ENCODE measurements at places on chromosomes 7 and 10. TPM values are rescaled to one million over a fixed set of nuclear protein-coding genes. Genes with fewer than 3 reads are reported as not detected.

GRCh38 chr10:84715911-84716310 is 387.5 kb downstream of the CCSER2 start:
- DNase-seq, result peak; percentile 7

DNA sequence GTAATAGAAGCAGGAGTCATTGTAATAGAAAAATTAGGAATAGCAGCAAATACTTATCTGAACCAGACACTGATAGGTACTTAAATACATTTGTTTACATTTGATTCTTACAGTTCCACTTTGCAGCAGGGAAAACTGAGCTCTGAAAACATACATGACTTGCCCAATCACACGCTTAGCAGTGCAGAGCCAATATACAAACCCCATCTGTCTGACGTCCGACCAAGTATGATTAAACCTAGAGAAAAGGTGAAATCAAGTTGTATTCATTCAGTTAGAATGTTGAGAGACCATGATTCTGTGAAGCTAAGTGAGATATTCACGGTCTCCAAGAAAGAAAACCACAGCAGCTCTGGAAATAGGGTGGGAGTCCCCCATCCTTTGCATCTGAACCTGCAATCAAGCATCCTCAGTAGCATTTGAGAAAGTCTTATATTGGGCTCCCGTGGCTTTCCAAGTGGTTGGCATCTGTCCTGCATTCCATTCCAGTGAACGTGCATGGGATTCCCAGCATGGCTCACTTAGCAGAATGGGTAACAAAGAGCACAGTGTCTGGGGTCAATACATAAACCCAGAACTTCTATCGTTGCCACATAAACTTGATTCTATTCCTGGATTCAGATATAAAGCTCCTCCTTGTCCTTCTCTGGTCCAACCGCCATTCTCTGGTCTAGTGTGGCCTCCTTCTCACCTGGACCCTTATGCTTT is 148.7 kb upstream of the RSU1 start:
- peak; percentile 98 for DNase-seq

DNA sequence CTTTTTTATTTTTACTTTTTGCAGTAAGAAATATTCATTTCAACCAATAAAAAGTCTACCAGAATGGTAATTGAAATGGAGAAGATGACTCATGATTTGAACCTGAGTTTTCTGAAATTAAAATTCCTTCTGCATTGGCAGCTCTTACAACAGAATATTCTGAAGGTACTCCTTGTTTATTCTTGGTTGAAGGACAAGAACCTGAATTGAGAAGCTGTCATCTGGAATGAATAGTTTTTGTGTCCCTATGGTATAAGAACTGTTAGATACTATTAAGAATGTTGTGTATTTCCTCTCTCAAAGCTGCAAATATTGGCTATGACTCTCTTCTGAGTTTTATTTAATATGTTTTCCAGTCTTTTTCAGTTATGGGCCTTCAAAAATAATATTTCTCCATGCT is 56.1 kb downstream of the CDK1 start:
- no peak for DNase-seq

DNA sequence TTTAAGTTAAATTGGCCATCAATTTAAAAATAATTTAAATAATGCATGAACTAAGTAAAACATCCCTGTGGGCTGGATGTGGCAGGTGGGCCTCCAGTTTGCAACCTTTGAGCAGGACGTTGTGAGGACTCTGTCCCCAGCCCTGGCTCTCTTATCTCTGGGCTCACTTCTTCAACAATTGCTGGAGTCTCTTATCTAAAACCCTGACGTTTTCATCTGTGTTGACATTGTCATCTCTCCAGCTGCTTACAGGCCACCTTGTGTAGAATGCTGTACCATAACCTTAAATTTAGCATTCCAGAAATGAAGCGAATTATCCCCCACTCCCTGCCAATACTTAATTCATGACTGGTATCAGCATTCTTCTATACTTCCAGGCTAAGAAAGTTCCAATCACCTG is 3.2 kb upstream of the KIF5B start:
- DNase-seq, result no peak

- DNase-seq, result no peak
Measured at GRCh38 chr7:121744877-121745276, 128.1 kb upstream of the PTPRZ1 start.

- DNase-seq, result no peak
Measured at GRCh38 chr10:80406204-80406603, 2.1 kb upstream of the PRXL2A start.

- no peak for DNase-seq
Measured at GRCh38 chr7:157780721-157781120, 443.9 kb downstream of the DNAJB6 start.

DNA sequence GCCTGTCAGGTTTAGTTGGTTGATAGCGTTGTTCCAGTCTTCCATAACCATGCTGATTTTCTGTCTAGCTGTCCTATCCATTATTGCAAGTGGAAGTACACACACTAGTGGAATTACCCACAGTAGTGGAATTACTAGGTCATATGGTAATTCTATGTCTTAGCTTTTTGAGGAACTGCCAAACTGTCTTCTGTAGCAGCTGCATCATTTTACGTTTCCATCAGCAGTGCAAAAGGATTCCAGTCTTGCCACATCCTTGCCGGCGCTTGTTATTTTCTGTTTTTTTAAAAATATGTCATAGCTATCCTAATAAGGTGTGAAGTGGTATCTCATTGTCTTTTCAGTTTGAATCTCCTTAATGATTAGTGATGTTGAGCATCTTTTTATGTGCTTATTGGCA is 17.2 kb upstream of the RHBDD2 start:
- DNase-seq, result no peak

DNA sequence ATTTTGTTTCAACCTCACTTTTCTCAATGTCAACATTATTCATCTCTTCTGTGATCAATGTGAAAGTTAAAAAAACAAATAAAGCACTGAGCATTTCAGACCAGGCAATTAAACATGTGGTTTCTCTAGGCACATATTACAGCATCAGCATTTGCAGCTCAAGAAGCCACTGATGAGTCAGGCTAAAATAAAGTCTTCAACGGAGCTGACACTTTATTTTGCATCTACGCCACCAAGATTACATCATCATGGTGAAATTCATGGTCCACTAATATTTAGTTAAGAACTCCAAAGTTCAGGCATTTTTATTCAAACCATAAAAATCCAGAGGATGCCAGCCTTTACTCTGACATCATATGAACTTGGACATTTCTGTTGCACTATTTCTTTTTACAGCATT is 33.0 kb downstream of the MAGI2 start:
- DNase-seq, result peak; percentile 95

GRCh38 chr7:132575419-132575981 is 770 bp downstream of the PLXNA4 start:
- no peak for DNase-seq

Gene FASTK
- 59.3 TPM for total RNA-seq

Gene PCLO
- total RNA-seq, result 0.35 TPM

Gene C10orf105
- total RNA-seq, result not detected

Gene ASB10
- not detected for total RNA-seq

Gene C10orf67
- total RNA-seq, result 0.35 TPM

Measured in renal cortical epithelial cell (primary cell).